Tongue (tissue), 3 donors: ENCODE measurements at places on chromosomes 1 and 21.

GRCh38 chr1:201551877-201552731, 13.2 kb downstream of the NAV1 start:
- DNase-seq: no peak

- DNase-seq: no peak
Measured at GRCh38 chr1:224820341-224820740, 109.1 kb upstream of the DNAH14 start.

GRCh38 chr1:161039546-161039945, 782 bp upstream of the TSTD1 start:
- DNase-seq: no peak

GRCh38 chr1:15640667-15641066, 23.4 kb downstream of the DDI2 start:
- DNase-seq: no peak

- no peak for DNase-seq
Measured at GRCh38 chr21:37199057-37199924, 67.8 kb downstream of the VPS26C start.

GRCh38 chr1:231419738-231420298, 2.3 kb downstream of the EGLN1 start:
- DNase-seq: no peak

DNA sequence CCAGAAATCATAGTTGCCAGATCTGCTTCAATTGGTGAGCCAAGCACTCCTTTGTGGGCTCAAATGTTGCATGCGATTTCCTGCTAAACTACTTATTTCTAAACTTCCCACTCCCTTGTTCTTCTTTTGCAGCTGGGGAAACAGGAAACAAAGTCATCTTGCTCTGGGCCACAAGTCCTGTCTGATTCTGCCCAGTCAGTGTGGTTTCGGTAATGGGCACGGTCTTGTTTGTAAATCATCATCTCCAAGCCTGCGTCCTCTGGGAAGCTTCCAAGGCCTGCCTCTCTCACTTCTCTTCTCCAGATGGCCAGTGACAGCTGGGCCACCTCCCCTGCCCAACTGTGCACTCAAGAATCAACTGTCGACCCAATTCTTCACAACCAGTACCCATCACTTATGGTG, 4.4 kb downstream of the S100A8 start:
- no peak for DNase-seq

DNA sequence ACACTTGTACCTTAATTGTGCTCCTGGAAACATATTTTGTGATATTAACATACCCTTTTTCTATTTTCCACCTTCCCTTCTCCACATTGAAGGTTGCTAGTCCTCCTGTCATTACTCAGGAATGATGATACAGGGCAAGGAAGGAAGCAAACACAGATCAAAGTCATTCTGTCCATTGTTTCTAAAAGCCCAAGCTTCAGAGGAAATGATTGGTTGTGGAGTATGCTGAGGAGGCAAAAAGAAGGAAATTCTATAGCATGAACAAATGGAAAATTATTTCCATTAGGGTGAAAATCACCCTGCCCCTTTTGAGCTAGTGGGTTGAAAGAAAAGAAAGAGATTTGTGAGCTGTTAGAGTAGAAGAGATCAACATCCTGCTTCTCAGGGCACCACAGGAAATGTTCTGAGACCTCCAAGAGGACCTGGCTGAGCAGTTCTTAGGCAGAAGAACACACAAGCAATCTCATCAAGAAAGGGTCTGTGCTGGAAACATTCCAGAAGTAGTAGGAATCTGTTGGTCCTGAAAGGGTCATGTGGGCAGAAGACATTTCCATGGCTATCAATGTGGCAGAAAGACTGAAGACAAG, 29.0 kb upstream of the PRRX1 start:
- DNase-seq: no peak
